ENCODE measurements at places on chromosomes 4 and X. TPM values are rescaled to one million over a fixed set of nuclear protein-coding genes. Genes with fewer than 3 reads are reported as not detected.

DNA sequence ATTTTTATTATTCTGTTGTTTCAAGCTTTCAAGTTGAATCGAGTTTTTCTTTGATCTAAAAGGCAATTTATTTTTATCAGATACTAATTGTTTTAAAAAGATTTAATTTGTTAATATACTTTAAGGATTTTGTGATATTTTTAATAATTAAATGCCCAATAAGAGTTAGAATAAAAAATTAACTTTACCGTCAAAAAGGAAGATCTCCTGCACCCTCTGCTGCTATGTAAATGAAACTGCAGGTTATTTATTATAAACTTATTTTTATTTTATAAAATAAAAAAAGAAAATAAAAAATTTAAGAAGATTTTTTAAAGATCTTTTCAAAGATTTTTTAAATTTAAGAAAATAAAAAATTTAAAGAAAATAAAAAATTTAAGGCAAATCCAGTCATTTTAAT lies 166.1 kb downstream of the CCSER1 start:
- no peak for DNase-seq

The MXRA5 gene
- 2.1 TPM for total RNA-seq

- no peak for DNase-seq
These were observed 3.5 kb upstream of the DCTD start for GRCh38 chr4:182920676-182921075.

DNA sequence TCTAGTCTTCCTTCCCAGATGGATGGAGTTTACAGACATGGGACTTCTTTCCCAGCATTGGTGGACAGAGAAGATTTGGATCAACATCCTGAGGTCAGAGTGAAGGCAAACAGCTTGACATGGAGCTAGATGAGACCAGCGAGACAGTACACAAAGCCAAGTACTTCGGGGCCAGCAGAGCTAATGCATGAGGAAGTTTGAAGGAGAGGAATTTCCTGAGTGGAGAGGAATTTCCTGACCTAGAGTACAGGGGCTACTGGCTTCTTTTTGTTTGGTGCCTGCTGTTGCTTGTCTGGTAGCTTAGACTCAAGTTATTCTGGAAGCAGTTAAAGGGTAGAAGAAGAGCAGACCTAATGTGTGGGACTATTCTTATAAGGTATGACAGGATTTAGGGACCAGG lies 69.1 kb upstream of the EOLA2 start:
- no peak for DNase-seq

The SLC49A3 gene
- total RNA-seq, result 17.3 TPM

- no peak for DNase-seq
These were observed 180.9 kb downstream of the DACH2 start for GRCh38 chrX:86329174-86329573.

DNA sequence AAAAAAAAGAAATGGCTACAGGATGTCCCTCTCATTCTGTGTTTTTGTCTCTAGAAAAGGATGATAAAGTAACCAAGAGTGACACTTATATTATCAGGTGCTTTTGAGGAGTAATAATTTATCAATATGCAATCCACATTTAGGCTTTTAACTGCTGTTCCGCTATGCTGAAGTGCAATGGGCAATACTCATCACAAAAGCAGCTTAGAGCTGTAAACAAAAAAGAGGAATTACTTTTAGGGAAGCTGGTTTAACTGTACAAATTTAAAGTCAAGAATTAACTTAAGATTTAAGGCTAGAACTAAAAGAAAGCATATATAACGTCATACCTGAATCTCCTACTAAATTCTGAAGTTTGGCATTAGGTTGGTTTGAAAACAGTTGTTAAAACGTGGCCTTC lies 93.5 kb upstream of the DDX3X start:
- DNase-seq, result no peak

GRCh38 chr4:123832173-123833026 lies 435.8 kb downstream of the SPRY1 start:
- peak; percentile 57 for DNase-seq

DNA sequence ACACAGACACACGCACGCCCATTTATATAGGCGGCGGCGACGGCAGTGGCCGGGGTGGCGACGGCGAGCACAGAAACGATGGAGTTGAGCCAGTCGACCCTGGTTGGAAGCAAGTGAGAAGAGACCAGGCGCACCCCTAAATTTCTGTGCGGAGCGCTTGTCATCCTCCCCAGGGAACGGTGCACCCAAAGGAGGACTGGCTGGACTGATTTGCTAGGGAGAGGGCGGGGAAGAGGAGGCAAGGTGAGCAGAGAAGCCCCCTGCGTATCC lies 302 bp downstream of the NHS start:
- no peak for DNase-seq

- no peak for DNase-seq
These were observed 557 bp upstream of the FAM53A start for GRCh38 chr4:1684506-1685234.

The UGT2B11 gene
- total RNA-seq, result not detected

- no peak for DNase-seq
These were observed 1.3 kb downstream of the TAB3 start for GRCh38 chrX:30887721-30888120.

DNA sequence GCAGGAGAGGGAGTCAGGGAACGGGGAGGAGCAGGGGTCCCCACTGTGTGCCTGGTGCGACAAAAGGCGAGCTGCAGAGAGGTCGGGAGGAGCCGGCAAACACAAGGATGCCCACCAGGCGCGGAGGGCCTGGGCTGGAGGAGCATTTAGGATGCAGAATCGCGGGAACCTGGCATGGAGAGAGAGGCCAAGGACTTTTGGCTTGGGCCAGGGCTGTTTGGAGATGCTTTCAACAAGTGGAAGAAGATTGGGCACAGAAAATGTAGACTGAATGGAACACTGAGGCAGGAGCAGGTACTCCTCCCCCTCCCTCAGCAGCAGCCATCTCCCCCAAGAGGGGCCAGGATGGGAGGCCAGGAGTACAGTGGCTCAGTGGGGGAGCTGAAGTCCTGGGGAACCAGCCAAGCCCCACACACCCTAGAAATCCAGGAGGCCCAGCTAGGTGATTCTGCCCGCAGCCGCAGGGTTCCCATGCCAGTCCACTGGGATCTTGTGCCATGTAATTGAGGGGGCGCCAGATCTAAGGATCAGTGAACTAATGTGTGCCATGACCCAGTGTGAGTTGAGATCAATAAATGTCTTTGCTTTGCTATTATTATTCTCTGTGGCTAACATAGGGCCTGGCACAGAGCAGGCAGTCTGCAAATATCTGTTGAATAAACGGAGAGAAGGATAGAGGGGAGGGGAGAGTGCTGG lies 1.1 kb upstream of the ABLIM2 start:
- DNase-seq, result peak; percentile 71

The MAGEC1 gene
- not detected for total RNA-seq

DNA sequence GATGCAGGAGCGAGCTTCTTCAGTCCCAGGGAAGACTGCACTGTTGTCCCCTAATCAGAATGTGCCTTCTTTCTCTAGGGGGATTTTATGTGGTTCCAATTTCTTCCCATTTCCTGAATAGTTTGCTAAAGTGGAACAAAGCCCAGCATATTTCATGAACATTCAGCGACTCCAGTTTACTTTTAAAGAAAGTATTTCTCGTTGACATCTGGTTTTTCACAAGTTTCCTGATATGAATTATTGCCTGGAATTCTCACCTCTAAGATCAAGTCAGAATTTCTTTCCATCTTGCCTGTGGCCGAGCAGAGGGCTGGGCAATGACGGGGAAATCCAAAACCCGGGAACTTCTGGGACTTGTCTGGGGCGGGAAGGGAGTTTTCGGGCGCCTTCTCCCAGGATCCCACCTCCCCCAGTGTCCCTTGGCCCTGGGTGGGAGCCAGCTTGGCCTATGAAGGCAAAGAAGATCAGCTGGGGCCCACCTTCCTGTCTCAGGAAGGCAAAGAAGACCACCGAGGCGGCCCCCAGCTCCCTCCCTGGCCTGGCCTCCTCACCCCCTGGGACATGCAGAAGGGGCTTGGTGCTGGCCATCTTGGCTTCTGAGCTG lies 15.4 kb downstream of the SORCS2 start:
- no peak for DNase-seq

- DNase-seq, result no peak
These were observed 110.1 kb downstream of the USP46 start for GRCh38 chr4:52548818-52549570.

The TLR6 gene
- total RNA-seq, result 1.5 TPM

The GLOD5 gene
- not detected for total RNA-seq

DNA sequence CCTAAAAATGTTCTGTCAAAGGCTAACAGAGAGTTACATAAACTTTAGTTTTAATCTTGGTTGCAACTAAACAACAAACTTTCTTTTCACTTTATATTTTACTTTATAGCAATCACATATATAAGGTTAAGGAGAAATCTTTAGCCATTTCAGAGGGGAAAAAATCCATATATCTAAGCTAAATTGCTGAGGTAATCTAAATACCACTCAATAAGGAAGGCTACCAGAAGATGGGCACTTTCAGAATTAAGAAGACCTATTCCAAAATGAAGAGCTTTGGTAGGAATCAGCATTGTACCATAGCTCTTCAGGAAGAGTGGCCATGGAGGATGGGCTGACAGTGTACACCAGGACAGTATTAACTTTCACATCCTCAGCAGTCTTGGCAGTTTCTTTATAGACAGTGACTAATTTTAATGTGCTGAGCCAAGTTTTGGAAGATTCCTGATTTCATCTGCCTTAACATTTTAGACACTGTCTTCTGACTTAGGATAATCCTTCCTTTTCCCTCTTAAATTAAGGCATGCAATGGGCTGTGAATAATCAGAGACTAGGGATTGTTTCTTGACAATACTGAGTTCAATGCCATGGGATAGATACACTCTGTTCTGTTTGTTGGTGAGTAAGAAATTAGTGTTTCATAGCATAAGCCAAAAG lies 7.1 kb downstream of the FAT4 start:
- DNase-seq, result no peak

The AR gene
- 23.9 TPM for total RNA-seq

- DNase-seq, result peak; percentile 7
These were observed 24.1 kb downstream of the NAT8L start for GRCh38 chr4:2083116-2083825.

The RHOXF2B gene
- total RNA-seq, result not detected

DNA sequence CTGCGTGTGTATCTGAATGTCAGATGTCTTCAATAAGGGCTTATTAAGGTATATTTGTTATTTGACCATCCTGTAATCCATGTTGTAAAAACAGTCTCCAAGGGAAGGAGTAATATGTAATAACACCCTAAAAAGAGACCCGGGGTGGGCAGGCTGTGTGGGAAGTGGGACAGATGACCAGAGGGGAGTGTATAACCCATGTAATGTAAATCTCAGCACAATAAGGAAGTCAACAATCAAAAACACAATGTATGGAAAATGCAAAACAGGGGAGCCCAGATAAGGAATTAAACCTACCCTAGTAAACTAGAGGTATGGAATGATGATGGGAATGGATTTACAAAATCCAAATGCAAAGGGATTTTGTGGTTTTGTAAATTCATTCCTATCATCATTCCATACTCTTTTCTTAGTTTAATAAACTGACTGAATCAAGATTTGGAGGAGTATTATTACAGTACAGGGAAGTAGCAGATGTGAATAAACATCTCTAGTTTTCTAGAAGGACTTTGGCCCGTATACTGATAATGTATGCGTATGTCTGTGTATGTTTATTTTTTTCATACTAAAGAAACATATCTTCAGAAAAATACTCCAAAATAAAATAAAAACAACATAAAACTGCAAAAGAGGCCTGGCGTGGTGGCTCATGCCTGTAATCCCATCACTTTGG lies 15.7 kb upstream of the ENPEP start:
- no peak for DNase-seq

DNA sequence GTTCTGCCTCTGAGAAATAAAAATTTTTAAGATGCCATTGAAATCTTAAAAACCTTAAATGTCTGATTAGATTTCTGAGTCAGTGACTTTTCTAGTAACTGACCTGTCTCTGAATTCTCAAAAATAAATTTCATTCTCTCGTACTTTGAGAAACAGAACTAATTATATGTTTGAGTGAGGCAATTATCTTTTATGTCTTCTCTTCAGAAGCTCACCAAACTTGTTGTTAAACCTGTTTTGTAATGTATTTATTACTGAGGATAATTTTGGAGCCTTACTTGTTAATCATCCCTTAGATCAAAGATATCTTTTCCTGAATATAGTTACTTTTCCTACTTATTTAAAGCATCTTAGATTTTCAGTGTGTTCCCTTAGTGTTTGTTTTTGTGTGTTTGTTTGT lies 64.5 kb upstream of the MMAA start:
- DNase-seq, result no peak

The EGF gene
- total RNA-seq, result 13.1 TPM

DNA sequence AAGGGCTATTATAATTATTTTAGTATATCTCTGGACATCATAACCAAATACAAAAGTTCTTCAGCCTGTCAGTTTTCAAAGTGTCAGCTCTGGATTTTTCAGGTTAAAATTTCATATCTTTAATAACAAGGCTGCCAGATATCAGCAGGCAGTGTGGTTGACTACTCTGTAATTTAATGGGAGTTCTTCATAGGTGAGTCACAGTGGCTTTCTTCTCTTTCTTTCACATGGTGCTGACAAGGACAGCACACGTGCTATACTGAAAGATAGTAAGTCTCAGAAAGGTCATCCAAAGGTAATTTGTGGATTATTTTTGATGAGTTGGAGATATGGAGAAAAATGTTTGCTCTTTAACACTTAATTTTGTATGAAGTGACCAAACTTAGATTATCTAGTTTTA lies 43.2 kb downstream of the GALNT7 start:
- no peak for DNase-seq

DNA sequence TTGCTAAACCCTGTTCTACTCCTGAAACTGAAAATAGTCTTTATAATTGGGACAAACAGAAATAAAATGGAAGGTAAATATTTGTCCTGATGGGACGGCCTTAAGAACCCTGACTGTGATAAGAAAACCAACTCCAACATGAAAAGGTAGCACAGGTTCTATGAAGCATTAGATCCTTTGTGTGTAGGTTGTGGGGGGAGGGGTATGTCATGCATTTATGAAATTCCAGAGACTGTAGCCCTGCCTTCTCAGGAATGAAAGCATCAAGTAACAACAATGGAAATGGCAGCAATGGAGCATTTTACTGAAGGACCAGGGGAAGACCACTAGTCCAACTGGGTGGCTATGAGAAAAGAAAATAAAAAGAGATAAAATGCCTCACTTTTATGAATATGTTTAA lies 23.9 kb downstream of the CXXC4 start:
- no peak for DNase-seq

The IL2 gene
- total RNA-seq, result not detected

The MAGEA2B gene
- total RNA-seq, result not detected

The MAGEE2 gene
- 0.16 TPM for total RNA-seq

- no peak for DNase-seq
These were observed 1.4 kb upstream of the PACRGL start for GRCh38 chr4:20698820-20699219.

The PNMA5 gene
- total RNA-seq, result not detected

DNA sequence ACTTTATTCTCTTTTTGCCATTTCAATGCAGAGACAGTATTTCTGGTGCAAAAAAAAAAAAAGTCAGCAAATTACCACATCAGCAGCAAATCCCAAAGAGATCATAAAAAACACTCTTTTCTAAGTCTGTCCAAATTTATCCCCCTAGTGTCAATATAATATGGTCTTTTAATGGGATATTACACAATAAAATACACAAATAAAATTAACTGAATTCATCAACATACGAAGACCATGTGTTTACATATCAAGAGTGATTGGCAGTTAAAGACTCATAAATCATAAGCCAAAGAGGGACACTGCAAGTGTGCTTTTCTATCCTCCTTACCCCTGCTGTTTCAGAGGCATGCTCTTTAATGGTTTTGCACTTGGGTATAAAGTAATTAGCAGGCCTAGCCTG lies 340.2 kb upstream of the DKK2 start:
- DNase-seq, result no peak

The TEC gene
- 1.3 TPM for total RNA-seq

- DNase-seq, result no peak
These were observed 2304.0 kb downstream of the ARAP2 start for GRCh38 chr4:33940281-33940680.

The CXorf58 gene
- total RNA-seq, result 0.32 TPM
